ENCODE measurements at places on chromosomes 13 and 19.

GRCh38 chr13:46687810-46688209, 109.2 kb downstream of the ESD start:
- DNase-seq: peak; percentile 34

- no peak for DNase-seq
Measured at GRCh38 chr19:34475026-34475974, 6.3 kb upstream of the WTIP start.

GRCh38 chr13:22800526-22801401, 380.0 kb upstream of the SGCG start:
- DNase-seq: no peak

GRCh38 chr13:79992111-79992510, 348.8 kb downstream of the SPRY2 start:
- no peak for DNase-seq

DNA sequence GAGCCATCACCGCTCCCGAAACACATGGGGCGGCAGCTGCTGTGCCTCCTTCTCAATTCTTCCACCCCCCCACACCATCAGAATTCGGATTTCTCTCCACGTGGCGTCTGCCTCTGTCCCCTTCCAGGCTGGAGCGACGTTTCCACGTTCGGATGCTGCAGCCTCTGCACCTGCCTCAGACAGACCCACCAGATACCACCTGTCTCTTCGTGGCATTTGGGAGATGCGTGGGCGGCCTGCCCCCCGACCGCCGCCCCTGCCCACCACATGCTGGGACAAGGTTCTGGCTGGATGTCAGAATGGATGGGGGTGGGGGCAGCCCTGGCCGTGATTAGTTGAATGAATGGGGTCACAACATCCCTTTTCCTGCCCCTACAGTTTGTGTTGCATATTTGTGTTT, 90.0 kb downstream of the SLC7A1 start:
- DNase-seq: no peak

DNA sequence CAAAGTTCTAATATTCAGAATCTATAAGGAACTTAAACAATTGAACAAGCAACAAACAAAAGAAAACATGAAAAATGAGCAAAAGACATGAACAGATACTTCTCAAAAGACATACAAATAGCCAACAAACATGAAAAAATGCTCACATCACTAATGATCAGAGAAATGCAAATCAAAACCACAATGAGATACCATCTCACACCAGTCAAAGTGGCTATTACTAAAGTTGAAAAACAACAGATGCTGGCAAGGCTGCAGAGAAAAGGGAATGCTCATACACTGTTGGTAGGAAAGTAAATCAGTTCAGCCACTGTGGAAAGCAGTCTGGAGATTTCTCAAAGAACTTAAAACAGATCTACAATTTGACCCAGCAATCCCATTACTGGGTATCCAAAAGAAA, 74.3 kb downstream of the CRYL1 start:
- DNase-seq: no peak

- no peak for DNase-seq
Measured at GRCh38 chr13:24128112-24128511, 32.4 kb upstream of the SPATA13 start.

DNA sequence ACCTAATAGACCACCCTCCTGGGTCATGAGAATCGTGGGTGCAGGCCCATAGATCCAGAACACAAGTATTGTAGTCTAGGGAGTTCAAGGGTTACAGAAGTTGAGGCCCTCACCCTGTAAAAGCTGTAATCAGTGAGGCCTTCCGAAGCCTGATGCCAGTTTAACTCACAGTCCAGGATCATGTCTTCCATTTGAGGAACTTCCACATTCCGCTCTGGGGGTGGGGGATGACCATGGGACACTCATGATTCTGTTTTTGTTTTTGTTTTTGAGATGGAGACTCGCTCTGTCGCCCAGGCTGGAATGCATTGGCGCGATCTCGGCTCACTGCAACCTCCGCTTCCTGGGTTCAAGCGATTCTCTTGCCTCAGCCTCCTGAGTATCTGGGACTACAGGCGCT, 1.7 kb upstream of the RASIP1 start:
- DNase-seq: no peak

DNA sequence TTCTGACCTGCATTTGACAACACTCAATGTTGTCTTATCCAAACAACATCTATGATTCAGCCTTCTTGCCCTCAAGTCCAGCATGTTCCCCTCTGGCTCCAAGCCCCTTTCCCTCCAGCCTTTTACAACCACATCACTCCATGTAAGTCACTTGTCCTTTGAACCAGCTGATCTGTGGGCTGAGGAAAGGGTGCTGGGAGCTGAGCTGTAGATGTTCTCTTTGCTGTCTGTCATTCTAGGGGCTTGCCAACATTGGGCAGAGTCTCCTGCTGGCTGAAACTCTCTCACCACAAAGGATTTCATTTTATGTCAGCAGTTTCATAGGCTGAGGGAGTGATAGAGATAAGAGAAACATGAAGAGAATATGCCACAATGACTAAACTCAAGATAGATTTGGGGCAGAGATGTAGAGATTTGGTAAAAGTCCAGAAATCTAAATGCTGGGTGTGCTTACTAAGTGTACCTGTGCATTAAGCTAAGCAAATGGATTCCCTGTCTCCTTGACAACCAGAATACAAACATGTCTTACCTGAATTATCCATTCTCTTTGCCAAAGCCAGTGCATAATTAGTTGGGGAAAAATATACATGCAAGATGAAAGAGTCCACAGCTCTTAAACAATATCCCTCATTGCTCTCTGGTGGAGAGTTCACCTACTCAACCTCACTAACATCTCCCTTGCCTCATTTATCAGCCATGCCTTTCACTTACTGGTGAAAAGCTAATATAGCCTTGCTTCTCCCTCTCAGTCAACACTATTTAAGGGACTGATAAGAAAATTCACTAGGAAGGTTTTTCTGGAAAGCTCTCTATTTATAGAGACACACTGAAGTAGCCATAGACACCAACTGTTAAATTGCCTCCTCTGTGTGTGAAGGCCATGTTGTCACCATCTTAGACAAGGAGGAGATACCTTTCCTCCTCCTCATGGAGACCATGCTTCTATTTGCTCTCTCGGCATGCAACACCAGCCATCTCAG, 175.5 kb upstream of the SERP2 start:
- no peak for DNase-seq

DNA sequence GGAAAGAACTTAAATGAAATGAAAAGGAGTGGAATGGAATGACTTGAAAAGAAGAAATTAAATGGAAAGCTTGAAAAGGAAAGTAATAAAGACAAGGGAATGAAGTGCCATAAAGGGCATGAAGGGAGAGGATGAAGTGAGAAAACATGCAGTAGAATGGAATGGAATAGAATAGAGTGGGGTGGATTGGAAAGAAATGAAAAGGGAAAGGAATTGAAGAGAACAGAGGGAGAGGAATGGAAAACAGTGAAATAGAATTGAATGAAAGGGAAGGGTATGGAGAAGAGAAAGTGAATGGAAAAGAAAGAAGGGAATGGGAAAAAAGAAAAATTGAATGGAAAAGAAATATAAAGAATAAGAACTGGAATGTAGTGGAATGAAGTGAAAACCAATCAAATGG, 9.2 kb upstream of the ZNF180 start:
- DNase-seq: no peak

DNA sequence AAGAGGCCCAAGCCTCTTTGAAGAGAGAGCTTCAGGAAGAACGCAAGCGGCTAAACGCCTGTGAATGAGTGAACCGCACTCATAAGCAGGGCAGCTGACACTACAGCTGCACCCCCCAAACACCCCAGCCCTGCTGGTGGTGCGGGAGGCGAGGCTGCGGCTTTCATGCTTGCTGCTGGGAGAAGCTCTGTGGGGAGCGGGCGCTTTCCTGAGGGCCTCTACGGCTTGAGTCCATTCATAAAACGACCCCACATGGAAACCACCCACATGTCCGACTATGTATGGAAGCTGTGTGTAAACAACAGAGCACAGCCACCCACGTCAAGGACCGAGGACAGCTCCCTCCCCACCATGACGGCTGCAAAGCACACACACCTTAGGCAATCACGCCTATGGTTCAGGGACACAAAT, 5.5 kb downstream of the AP3D1 start:
- DNase-seq: no peak

DNA sequence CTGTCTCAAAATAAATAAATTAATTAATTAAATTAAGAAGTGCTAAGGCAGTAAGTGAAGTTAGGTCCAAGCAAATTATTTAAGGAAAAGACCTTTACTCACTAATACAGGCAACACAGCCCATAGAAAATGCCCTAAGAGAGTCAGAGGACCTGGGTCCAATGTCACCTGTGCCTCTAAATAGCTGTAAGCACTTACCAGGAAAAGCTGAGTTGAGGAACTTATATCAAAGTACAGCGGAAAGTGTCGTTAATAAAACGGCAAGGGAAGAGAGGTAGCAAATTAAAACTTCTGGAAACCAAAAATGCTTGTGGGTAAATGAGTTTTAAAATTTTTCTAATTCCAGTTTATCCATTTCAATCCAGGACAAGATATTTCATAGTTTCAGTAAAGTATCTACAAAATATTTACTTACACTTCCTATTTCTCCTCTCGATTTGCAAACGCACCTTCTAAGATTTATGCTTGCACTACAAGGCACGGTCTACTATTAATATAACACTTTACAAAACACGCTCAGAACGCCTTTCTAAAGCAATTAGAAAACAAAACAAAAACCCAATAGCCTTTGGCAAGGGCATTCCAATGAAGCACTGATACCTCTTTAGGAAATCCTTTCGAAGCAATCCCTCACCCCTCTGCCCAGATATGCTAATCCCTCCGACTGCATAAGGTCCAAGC, 963 bp downstream of the VPS36 start:
- no peak for DNase-seq

- no peak for DNase-seq
Measured at GRCh38 chr13:69721631-69722030, 386.0 kb upstream of the ATXN8OS start.

DNA sequence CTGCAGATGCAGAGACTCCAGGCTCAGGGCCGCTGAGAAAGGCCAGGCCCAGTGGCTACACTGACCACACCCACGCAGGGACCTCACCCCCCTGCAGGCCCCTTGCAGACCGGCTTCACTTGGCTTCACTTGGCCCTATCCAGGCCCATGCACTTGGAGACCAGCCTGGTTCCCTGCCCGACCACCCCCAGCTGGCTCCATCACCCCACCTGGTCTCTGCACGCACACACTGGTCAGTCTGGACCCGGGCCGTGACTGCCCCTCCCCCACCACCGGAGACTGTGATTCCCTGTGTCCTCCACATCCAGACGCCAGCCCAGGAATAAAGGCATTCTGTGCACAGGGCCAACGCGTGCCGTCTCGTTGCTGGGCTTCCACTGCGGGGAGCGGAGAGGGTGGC, 4.9 kb upstream of the EBI3 start:
- DNase-seq: no peak

DNA sequence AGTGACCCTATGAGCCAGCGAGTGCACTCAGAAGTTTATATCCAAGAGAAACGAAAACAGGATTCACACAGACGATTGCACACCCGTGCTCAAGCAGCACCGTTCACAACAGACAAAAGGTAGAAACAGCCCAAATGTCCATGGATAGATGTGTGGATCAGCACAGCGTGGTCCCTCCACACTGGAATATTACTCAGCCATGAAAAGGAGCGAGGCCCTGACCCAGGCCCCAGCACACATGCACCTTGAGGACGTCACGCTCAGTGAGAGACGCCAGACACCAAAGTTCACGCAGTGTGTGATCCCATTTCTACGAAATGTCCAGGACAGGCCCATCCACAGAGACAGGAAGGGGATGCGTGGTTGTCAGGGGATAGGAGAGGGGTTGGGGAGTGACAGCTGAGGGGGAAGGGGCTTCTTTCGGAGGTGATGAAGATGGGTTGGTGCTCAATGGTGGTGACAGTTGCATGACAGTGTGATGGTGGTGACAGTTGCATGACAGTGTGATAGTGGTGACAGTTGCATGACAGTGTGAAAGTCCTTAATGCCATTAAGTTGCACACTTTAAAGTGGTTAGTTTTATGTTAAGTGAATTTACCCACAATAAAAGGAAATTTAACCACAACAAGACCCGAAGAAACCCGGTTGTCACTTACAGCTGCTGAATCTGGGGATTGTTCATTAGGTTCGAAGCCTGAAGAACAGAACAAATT, 18.9 kb upstream of the SLC39A3 start:
- DNase-seq: no peak

- peak; percentile 90 for DNase-seq
Measured at GRCh38 chr13:29595380-29596063, at the start of gene SLC7A1. TSS of gene SLC7A1 (minus strand) at chr13:29595688. CDS start at chr13:29536188, 59,500 bp downstream.

GRCh38 chr13:66265371-66265770, 964.8 kb downstream of the PCDH9 start:
- no peak for DNase-seq
